ENCODE measurements at places on chromosomes 7 and 10.

GRCh38 chr10:4720463-4720862 is 105.5 kb upstream of the AKR1E2 start:
- DNase-seq: no peak

DNA sequence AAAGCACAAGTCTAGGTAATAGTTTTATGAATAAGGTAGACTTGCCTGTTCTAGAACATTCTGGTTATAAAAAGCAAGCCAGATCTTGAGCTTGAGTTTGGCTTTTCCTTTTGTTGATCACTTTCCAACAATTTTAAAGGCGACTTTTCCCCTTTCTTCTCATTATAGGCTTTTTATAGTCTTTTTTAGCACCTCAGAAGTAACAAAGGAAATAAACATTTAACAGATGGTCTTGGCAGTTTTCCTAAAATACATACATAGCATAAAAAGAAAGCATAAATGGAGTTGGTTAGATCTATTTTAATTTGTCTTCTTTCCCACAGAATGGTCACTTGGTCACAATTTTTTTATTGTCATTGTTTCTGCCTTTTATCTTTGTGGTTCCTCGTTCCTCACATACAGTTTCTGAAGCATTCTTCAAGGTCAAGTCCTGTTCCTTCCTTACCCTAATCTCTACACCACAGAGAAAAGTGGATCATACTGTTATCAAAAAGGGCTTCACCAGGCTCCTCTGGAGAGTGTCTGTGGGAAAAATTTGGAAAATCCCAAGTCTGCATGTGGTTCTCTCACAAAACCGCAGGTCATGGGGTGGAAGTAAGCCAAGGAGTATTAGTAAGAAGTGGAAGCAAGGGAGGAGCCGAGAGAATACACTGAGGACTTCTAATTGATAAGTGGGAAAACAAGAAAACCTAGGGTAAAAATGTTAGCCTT is 31.3 kb downstream of the THNSL1 start:
- no peak for DNase-seq

- DNase-seq: no peak
These were observed 19.1 kb upstream of the PRRT4 start for GRCh38 chr7:128380483-128381106.

- no peak for DNase-seq
These were observed 59.4 kb downstream of the HTR7 start for GRCh38 chr10:90798482-90798881.

DNA sequence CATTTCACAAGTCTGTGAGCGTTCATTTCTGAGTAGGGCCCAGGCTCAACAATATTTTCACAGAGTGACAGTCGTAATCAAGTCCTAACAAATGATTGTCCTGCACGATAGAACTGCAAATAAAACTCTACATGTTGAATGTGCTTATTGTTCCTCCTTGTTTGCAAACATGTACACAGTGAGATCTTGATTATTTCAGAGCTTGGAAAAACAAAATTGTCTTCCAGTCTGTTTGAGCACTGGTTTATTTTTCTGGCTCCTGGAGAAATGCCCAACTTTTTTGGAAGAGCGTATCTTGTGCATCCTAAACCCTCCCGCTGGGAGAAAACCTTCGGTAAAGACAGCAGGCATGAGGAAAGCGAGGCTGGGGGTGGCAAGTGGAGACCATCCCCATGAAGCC is 91.1 kb downstream of the TEX36 start:
- no peak for DNase-seq

DNA sequence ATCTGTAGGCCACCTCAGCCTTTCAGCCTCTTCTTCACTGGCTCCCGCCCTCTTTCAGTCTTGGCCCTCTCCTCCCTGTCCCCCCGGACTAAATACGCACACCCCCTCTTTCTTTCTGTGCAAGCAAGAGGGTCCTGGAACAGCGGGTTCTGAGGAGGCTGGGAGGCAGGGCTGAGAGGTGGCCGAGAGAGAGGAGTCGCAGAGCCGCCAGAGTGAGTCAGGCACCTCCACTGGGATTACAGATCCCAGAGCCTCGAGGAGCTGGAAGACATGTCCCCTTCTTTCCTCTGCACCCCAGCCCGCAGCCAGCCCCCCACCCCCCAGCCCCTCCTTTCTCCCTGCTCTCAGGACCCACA is 182 bp downstream of the CCDC136 start:
- no peak for DNase-seq

GRCh38 chr10:25682203-25682851 is 251.7 kb upstream of the MYO3A start:
- no peak for DNase-seq

- no peak for DNase-seq
These were observed 17.4 kb downstream of the TRIM8 start for GRCh38 chr10:102661658-102662028.

GRCh38 chr7:133044722-133045473 is 37.0 kb downstream of the CHCHD3 start:
- DNase-seq: no peak

GRCh38 chr7:152476551-152476950 is 40.7 kb upstream of the KMT2C start:
- DNase-seq: no peak
